Bronchus fibroblast of lung (primary cell): ENCODE measurements at places on chromosomes 5 and 9. TPM values are rescaled to one million over a fixed set of nuclear protein-coding genes. Genes with fewer than 3 reads are reported as not detected.

Gene TNFSF15
- under 0.01 and 0.17 TPM in 2 replicates for total RNA-seq

Gene RGS3
- total RNA-seq, result 45.5 and 47.4 TPM in 2 replicates

Gene PCDHGA4
- total RNA-seq, result 1.0 and 1.3 TPM in 2 replicates

Gene FBXW5
- total RNA-seq, result 113 and 115 TPM in 2 replicates

Gene SLC25A2
- not detected in 2 replicates for total RNA-seq

Gene RMRP
- 46,048 and 56,930 TPM in 2 replicates for total RNA-seq

Gene LMAN2
- total RNA-seq, result 253 and 263 TPM in 2 replicates

Gene ANKRD34B
- not detected in 2 replicates for total RNA-seq

Gene FAM153A
- total RNA-seq, result not detected in 2 replicates

Gene HSPA4
- total RNA-seq, result 63.8 and 77.5 TPM in 2 replicates

Gene TTC23L
- under 0.01 TPM in 1 of 2 replicates, not detected in the other for total RNA-seq

Gene NUDT12
- 7.9 and 11.3 TPM in 2 replicates for total RNA-seq

Gene ENTPD2
- not detected in 2 replicates for total RNA-seq

Gene IFNB1
- total RNA-seq, result not detected in 2 replicates

Gene SPINK7
- total RNA-seq, result not detected in 2 replicates

Gene CDKN2AIPNL
- total RNA-seq, result 58.0 and 58.3 TPM in 2 replicates

Gene SNCAIP
- 1.3 and 3.3 TPM in 2 replicates for total RNA-seq

Gene AFAP1L1
- 11.8 and 12.2 TPM in 2 replicates for total RNA-seq

Gene UNC5A
- 0.17 TPM in 1 of 2 replicates, not detected in the other for total RNA-seq

Gene AMBP
- total RNA-seq, result not detected in 2 replicates

Gene NNT
- total RNA-seq, result 29.4 and 35.0 TPM in 2 replicates

Gene RALGDS
- total RNA-seq, result 17.2 and 19.5 TPM in 2 replicates

Gene TRIM52
- 3.1 and 5.5 TPM in 2 replicates for total RNA-seq

Gene NIPAL4
- total RNA-seq, result 0.50 TPM in 1 of 2 replicates, not detected in the other

Gene C8G
- not detected in 2 replicates for total RNA-seq

Gene ENTREP1
- total RNA-seq, result not detected in 2 replicates

Gene SPATA6L
- total RNA-seq, result under 0.01 and 0.89 TPM in 2 replicates
